Nucleus accumbens (tissue), 56 donors: ENCODE measurements at places on chromosomes 16 and 17.

GRCh38 chr16:11164482-11165270 is 91.3 kb downstream of the SOCS1 start:
- no peak for DNase-seq

GRCh38 chr17:37774504-37774903 is 29.6 kb upstream of the HNF1B start:
- no peak for DNase-seq

GRCh38 chr17:48609759-48610281 is 997 bp downstream of the HOXB7 start:
- DNase-seq, result no peak

DNA sequence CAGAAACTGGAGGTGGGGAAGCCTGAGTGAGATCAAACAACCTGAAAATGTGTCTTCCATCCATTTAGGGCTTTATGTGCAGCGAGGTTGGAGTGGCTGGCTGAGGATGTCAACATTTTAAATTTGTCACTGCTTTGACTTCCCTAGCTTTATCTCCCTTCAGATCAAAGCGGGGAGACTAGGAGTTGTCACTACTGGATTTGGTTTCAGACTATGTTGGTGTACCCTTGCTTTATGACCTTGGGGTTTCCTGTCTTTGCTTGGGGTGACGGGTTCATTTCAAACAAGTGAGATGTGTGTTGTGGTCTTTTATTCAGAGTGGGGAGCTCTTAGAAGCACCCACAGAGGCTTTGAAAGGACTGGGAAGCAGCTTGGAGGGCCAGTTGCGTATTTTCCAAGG is 25.6 kb downstream of the MSI2 start:
- DNase-seq, result no peak

DNA sequence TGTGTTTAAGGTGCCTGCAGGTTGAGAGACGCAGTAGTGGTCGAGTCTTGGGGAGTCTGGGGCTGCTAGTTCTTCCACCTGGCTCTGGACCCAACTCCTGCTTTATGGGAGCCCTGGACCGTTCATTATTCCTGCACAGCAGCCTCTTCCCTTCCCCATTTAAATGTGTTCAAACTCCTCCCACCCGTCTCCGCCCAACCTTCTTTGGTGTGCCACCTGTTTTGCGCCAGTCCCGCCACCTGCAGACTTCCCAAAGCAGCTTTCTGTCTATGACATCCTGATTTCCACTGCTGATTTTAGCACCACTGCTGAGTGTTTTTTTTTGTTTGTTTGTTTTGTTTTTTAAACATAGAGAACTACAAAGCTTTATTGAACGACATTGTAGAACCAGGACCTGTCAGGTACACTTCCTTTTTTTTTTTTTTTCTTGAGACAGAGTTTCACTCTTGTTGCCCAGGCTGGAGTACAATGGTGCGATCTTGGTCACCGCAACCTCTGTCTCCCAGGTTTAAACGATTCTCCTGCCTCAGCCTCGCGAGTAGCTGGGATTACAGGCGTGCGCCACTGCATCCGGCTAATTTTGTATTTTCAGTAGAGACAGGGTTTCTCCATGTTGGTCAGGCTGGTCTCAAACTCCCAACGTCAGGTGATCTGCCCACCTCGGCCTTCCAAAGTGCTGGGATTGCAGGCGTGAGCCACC is 12.8 kb downstream of the ADORA2B start:
- no peak for DNase-seq

DNA sequence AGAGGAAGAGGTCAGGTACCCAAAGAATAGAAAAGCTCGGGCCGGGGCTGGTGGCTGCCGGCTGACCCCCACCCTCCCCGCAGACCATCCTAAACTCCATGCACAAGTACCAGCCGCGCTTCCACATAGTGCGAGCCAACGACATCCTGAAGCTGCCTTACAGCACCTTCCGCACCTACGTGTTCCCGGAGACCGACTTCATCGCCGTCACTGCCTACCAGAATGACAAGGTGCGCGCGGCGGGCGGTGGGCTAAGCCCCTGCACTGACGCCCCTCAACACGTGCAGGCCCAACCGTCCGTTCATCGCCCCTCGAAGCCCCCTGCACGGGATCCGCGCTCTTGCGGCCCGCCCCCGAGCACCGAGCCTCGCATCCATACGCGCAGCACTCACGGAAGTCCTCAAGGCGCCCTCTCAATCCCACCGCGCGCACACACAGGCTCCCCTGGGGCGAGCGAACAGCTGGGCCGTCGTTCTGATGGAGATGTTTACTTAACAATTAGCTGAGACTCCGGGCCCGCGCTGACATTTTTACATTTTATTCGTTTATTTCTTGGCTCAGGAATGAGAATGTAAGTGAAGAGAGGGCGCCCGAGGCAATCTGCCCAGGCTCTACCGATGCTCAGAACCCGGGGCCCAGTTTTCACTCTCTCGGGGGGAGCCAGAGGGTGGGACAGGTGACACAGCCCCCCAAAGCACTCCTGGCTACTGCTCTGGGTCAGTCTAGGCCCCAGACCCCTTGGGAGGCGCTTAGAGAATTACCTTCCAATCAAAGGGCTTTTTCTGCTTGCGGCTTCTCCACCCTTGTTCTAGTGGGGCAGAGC is 3.5 kb downstream of the TBX2 start:
- no peak for DNase-seq
